Smooth muscle cell of the brain vasculature (primary cell): ENCODE measurements at places on chromosomes 3 and 15.

GRCh38 chr15:94383041-94383440 is 151.7 kb downstream of the MCTP2 start:
- DNase-seq = no peak

DNA sequence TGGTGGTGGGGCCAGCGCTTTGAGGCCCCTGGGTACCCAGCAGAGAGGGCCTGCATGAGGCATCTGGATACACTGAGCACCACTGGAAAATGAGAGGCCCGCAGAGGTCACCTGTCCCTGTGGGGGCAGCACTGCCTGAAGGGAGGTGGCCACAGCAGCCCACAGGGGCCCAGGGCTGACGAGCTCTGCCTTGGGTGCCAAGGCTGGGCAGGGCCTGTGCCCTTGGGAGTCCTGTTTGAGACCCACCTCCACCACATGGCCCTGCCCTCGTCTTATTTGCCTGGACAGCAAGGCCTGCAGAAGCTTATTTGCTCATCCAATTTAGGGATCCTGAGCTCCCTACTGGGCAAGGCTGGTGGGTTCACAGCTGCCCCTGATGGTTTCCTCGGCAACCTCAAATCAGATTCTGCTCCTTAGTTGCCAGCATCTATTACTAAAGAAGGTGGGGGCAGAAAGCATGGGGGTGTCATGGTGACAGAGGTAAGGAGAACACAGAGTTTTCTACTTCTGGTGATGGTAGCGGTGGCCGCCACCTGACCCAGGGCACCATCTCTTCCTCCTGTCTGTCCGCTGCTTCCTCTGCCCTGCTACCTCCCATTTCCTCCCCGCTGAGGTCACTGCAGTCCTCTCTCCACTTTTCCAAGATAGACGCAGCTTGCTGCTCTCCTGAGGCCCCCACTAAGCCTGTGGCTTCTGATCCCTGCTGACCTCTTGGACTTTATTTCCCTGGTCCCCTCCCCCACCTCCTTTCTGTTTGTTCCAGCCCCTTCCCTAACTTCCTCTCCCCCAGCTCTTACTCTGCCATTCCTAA is 62.9 kb downstream of the HMCES start:
- DNase-seq = no peak

GRCh38 chr15:49045751-49046219 is 461 bp downstream of the SECISBP2L start:
- DNase-seq = no peak

GRCh38 chr15:88917760-88918159 is 4.6 kb upstream of the MFGE8 start:
- no peak for DNase-seq

DNA sequence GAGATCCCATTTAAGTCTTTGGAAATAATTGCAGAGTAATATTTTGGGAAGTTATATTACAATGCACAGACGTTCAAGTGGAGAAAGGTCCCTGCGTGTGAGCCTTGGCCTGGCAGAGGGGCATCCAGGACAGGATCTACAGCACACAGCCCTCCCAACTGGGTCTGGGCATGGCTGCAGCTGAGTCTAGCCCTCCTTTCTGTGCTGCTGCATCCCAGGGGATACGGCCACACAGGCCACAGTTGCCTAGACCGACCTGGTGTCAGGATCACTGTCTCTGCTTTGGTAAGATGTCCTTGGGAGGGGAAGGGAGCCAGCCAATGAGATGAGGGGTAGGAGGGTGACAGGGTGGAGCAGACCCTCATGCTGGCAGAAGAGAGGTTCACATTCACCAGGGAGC is 46.1 kb downstream of the APBA2 start:
- no peak for DNase-seq

GRCh38 chr3:126782536-126782935 is 78.5 kb downstream of the CHCHD6 start:
- no peak for DNase-seq

- DNase-seq = no peak
Measured at GRCh38 chr15:64144565-64145281, 6.8 kb upstream of the SNX22 start.

- DNase-seq = no peak
Measured at GRCh38 chr3:2098398-2099027, at the start of gene CNTN4. Gene CNTN4, plus strand, starts transcription at chr3:2098866.

- no peak for DNase-seq
Measured at GRCh38 chr3:19348941-19349564, 200.7 kb downstream of the KCNH8 start.

DNA sequence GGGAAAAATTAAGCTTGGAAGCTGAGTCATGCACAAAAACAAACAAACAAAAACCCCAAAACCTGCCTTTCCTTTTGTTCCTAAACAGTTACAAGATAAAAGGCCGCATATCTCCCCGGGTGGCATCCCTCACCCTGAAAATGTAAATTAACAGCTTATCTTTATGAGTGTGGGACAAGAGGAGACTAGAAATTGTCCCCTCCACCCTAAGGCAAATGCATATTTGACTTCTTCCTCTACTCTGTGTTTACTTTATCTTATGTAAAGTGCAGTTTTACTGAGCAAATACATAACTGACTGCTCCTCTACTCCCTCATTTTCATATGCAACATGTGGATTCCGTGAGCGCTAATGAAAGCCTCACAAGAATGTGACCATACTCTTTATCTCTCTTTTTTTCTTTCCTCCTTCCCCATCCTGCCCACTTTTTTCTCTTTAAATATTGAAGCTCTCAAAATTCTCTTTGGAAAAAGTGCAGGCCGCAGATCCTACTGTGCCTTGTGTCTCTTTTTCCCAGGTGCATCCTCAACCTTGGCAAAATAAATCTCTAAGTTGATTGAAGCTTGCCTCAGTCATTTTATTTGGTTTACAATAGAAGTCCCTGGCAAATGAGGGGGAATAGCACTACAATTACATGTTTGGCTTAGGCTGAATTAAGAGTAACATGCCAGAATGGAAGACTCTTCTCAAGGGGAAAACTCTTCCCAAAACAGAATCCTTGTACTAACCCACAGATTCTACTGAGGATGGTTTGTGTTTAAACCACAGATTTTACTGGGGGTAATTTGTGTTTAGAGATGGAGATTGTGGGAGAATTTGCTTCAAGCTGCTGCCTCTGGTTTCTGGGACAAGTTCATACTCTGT is 72.7 kb upstream of the WDR72 start:
- no peak for DNase-seq
